Ammon's horn (tissue), 1 donor: ENCODE measurements at places on chromosomes 2 and 18.

DNA sequence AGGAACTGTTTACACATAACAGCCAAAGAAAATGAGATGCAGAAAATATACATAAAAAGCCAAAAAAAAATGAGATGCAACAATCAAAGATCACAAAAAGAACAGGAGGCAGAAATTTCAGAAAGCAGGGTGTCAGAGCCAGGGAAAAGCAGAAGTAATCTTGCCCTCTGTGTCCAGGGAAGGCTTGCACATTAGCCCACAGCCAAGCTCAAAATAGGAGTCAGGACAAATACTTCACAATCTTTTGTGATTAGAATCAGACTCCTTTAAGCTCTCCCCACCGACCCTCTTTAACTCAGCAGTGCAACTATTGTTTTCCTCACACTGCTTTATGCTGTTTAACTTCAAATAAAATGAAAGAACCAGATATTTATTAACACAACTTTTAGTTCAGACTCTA lies 34.6 kb downstream of the IAH1 start:
- DNase-seq: no peak

GRCh38 chr2:157236404-157236803 lies 21.1 kb upstream of the GALNT5 start:
- no peak for DNase-seq

- no peak for DNase-seq
These were observed 121.8 kb downstream of the MEMO1 start for GRCh38 chr2:31889044-31889443.

DNA sequence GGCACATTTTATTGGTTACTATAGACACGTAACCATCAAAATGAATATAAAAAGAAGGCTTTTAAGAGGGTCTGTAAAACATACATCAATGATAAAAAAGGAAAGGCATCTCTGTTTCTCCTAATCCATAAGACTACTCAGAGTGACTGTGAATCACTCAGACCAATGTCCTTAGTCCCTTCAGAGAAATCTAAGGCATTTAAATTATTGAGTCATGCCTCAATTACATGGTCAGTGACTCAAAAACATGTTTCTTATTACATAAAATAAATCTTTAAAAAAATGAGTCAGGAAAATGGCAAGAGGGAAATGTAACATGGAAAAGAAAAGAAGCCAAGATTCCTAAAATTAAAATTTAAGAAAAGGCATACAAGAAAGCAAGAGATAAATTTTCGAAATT lies 146.6 kb downstream of the ERBB4 start:
- DNase-seq: no peak

DNA sequence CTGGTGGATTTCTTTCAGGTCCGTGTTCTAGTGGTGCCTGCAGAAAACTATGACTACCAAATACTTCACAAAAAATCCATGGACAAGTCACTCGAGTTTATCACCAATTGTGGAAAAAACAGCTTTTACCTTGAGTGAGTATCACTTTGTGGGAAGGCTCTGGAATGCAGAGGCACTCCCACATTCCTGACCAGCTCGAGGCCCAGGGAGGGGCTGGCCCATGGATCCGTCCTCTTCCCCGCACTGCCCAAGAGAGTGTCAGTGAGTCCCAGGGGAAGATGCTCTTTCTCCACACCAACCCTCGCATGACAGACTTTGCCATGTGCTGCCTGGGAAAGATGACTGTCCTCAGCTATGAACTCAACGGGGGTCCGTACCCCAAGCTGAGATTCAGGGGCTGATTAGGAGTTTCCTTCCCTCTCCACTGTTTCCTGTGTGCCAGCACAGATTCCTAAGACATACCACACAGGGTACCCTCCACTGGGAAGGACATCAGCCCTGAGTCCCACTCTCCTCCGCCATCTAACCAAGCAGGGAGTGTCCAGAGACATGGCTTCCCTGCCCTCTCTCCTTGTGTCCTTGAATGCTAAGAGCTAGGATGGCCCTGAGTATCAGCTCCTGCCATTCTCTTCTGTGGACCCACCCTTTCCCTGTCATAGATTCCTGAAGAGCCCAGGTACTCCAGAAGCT lies 155.9 kb downstream of the LAMA3 start:
- DNase-seq: no peak

DNA sequence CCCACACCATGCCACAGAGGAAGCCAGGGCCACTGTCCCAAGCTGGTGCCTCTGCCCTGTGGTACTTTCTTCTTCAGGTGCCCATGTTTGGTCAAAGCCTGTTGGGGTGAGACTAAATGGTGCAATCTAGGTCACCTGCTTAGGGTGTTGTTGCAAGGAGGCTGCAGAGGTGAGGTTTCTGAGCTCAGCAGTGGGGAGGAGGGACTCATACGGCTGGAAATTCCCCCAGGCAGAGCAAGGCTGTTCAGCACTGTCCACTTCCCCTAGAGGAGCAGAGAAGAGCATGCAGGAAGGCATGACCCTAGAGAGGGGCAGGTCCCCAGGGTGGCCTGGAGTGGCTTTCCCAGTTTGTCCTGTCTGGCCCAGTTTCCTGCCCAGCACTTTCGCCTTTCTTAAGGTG lies 211.0 kb downstream of the HAUS1 start:
- no peak for DNase-seq

DNA sequence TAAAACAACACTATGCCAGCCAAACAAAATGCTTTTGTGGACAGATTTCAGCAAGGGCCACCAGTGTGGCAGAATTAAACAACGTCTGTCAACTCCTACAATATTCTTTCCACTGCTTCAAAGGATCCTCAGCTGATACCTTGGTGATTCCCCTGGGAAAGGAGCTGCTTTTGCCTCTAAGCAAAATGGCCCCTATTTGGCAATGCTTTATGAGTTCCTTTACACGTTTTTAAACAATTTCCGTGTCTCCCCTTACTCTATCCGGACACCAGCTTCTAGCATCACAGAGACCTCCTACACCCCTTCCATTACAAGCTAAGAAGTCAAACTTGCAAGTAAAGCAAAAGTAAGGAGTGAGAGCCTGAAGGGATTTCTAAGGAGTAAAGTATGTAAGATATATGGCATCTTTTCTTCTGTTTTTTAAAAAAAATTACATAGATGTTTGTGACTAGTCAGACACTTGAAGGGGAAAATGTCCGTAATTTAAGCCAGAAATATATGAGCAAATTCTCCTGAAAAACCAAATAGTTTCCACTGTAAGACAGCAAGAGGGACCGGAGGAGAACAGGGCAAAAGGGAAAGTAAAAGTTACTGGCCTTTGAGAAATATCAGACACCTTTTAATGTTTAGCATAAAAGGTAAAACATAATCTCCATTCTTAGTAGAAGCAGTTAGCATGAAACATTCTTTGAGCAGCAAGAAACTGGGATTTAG lies 1.9 kb downstream of the SOS1 start:
- no peak for DNase-seq

GRCh38 chr18:77007251-77007650 lies 125.3 kb downstream of the MBP start:
- DNase-seq: no peak

DNA sequence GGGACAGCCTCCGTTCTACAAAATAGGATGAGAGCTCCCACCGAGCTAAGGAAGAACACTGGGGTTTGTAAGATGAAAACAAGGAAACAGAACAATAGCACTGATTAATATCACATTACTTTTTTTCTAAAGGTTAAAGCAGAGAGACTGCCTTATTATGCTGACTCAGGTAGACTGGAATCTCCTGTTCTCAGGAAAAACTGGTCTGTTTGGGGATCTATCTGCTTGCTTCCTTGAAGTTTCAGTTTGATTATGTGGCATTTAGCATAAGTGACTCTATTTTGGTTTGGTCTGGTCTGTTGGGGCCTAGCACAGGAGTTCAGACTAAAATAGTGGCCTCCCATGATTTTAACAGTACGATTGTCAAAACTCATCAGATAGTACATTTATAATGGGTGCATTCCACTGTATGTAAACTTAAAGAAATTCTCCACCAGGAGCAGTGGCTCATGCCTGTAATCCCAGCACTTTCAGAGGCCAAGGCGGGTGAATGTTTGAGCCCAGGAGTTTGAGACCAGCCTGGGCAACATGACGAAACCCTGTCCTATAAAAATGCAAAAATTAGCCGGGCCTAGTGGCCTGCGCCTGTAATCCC lies 64.1 kb upstream of the NDUFV2 start:
- no peak for DNase-seq

- DNase-seq: peak; percentile 22
These were observed 157.0 kb downstream of the MGAT5 start for GRCh38 chr2:134410831-134411231.

- DNase-seq: no peak
These were observed 300.6 kb downstream of the NAPG start for GRCh38 chr18:10826400-10826799.

DNA sequence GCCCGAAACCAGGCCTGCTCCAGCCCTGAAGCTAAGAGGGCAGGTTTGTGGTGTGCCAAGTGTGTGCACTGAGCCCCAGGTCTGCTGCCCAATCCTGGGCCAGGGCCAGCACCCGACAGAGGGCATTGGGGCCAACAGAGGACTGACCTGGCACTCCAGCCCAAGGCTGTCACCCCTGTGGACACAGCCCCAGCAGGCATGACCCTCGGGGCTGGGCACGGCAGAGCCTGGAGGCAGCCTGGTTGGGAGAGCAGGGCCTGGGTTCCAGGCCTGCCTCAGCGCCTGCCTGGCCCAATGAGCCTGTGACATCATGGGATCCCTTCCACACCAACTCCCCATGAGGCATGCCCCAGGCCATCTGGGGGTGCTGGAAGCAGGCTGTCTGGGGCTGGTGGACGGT lies 10.8 kb upstream of the SNED1 start:
- no peak for DNase-seq
